Renal pelvis (tissue), 12 donors: ENCODE measurements at places on chromosomes 5 and 9. TPM values are rescaled to one million over a fixed set of nuclear protein-coding genes. Genes with fewer than 3 reads are reported as not detected.
A peak's percentile ranks its signal among the peaks of the same experiment; 100 is the strongest.

Gene ADAM19
- polyA plus RNA-seq = 11.1 TPM

Gene SHISAL2B
- not detected for polyA plus RNA-seq

Gene ADRA1B
- 3.6 TPM for polyA plus RNA-seq

GRCh38 chr5:122413722-122414121 lies 101.7 kb downstream of the SNCAIP start:
- DNase-seq = no peak

Gene HAVCR2
- polyA plus RNA-seq = 12.1 TPM

DNA sequence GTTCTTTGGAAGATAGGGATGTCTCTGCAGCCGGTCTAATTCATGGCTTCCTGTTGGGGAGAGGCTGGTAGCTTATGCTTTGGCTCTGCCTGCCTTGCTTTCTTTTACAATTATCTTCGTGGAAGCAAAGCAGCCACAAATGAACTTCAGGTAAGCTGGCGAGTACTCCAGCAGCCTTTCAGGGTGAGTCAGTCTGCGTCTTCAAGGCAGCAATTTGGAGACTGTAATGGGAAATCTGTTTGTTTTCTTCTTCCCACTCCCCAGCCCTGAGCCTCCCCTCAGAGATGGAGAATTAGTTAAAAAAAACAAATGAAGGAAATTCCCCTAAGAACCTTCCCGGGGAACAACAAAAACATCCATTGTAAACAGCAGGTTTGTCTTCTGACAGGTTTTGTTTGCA lies 100.1 kb downstream of the PSAT1 start:
- no peak for DNase-seq

DNA sequence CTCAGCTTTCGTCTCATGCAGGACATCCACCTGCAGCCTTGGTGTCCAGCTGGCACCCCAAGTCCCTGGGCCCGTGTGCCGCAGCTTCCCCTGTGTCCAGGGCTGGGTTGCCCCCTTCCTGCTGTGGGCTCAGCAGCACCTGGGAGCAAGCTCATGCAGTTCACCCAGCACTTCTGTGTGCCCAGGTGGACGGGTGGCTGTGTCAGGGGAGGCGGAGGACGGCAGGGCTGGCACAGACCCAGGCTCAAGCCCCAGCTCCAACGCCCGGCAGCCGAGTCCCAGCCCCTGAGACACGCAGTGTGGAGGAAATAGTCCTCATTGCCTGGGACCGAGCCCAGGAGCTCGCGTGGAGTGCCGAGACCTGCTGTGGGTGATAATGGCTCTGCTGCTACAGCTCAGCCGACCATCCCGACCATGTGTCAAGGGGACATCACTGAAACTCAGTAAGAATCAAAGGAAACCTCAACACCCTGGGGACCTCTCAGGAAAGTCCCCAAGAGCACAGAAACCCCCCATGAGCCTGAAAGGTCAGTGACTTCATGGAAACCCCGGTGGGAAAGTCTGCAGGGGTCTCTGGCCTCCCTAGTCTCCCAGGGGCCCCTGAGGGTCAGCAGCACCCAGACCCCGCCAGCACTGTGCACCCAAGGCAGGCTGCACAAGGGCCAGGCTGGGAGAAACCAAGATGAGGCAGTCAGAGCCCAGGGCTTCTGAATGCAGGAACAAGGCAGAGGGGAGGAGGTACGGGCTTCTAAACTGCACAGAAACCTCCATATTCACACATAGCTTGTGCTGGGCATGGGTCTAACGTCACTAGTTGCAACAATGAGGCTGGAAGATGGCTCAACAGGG lies 38.8 kb downstream of the LPCAT1 start:
- no peak for DNase-seq

Gene TLX3
- not detected for polyA plus RNA-seq

Gene TRIP13
- 13.6 TPM for polyA plus RNA-seq

DNA sequence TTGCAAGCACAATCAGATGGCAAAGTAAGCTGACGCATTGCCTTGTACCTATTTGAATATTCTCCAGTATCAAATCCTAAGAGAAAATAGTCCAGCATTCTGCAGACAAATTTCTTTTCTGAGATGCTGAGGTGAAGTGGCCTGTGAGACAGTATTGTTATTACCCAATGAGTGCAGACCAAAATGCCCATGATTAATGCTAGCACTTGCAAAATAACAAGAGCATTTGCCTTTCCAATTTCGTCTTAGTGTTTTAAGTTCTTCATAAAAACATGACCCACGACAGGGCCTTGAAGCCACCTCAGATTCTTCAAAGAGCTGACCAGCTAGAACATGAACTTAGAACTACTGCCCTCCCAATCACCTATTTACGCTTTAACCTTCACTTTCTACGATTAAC lies 2.6 kb upstream of the IQGAP2 start:
- DNase-seq = no peak

Gene C8G
- polyA plus RNA-seq = 0.83 TPM

GRCh38 chr5:170755679-170756456 lies 27.7 kb upstream of the GABRP start:
- DNase-seq = no peak

- peak; percentile 46 for DNase-seq
Observed at GRCh38 chr5:107670087-107670931, 428 bp downstream of the EFNA5 start.

GRCh38 chr5:146580237-146580636 lies 64.2 kb upstream of the GPR151 start:
- DNase-seq = no peak

DNA sequence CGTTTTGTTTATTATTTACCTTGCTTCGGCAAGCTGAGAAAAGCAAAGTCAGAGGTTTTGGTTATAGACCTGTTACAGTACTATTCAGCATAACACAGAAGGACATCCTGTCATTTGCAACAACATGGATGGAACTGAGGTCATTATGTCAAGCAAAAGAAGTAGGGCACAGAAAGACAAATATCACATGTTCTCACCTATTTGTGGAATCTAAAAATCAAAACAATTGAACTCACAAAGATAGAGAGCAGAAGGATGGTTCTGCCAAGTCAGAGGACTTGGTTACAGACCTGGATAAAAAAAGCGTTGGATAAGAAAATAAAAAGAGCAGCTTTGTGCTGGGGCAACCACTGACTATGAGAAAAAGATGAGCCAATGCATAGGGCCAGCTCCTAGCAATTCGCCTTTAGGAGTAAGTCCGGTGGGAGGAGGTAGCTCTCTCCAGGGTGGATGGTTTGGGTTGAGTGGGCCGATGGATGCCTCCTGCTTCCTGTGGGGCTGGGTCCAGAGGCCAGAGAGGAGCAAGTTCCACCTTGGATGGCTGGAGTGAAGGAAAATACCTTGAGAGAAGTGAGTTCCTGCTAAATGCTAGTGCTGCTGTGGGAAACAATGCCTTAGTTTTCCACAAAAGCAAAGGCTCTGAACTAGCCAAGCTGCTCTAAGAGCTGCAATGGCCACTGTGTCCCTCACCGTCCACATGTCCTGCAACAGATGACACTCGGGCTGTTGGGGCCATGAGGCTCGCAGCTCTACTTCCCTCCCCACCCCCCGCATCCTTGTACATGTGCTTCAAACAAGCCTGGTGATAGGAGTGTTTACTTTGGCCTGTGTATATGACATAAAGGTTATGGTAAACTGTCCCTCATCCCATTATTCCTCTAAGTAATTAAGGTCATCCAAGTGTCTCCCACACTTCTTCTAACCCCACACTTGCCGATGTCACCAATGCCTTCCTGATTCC lies 38.4 kb downstream of the ACOT12 start:
- DNase-seq = no peak

Gene MCTP1
- 7.8 TPM for polyA plus RNA-seq

GRCh38 chr5:6115852-6116251 lies 262.5 kb downstream of the MED10 start:
- DNase-seq = no peak

Gene RPL35
- polyA plus RNA-seq = 1,078 TPM

Gene GFI1B
- polyA plus RNA-seq = 0.78 TPM

- peak; percentile 76 for DNase-seq
Observed at GRCh38 chr5:61330845-61331406, 1.1 kb upstream of the ZSWIM6 start.

Gene DOK3
- polyA plus RNA-seq = 7.1 TPM

Gene SH3TC2
- 0.68 TPM for polyA plus RNA-seq

Gene SHLD3
- polyA plus RNA-seq = 3.5 TPM

GRCh38 chr9:108258640-108259039 lies 597.1 kb downstream of the ACTL7B start:
- no peak for DNase-seq

DNA sequence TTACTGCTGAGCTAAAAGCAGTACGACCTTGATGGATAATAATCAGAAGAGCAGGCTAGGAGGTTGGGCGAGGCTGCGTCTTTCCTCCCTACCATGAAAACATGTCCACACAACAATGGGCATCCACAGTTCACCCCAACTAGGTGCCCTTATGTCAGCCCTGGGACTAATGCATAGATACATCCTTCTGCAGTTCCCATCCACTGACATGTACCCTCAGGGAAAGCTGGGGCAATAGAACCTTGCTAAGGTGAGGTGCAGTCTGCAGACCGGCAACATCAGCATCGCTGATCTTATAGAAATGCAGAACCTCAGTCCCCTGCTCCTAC lies 697 bp upstream of the PRUNE2 start:
- no peak for DNase-seq

Gene GRIA1
- polyA plus RNA-seq = 3.1 TPM

DNA sequence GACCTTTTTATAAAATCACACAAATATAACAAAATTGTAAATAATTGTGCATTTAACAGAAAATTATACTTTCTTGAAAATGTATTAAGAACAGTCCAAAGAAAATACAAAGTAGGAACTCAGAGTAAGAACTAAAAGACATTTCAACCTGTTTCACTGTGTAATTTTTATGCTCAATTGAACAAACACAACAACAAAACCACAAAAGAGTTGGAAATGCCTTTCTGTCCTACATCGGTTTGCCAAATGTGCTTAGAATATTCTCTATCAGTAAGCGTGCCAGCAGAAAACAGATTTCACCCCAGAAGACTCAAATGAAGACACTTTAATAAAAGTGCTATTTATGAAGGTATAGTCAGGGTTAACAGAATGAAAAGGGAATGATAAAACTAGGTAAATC lies 592.1 kb downstream of the PRELID2 start:
- DNase-seq = no peak

DNA sequence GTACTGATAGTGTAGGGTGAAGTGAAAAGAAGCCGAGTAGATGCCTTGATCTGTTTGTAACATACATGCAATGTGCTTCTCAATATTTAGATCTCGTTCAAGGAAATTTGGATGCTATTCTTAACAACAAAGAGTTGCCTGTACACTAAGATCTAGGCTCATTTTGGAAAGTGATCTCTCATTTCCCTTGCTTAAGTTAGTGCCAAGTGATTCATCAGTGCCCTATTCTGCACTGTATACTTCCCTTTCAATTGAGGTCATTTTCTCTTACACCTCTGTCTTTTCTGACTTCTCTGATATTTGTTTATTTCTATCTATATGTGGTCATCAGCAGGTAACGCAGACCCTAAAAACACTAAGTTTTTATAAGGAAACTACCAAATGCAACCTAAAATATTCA lies 528.6 kb upstream of the PTPRD start:
- DNase-seq = no peak

DNA sequence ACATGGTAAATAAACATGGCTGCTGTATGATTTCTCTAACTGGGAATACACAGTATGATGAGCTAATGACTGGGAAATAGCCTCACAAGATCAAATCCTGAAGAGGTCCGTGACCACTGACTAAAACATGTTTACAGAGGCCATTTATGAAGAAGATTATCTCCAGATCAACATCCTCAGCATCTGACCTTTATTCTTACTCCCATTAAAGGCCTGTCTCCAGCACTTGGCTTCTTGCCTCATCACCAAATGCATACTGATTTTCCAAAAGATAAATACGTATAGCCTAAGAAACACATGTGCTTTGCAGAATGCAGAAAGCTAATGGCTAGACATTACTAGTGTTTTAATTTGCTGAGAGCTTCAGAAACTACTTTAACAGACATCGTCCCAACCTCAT lies 108.0 kb upstream of the TSLP start:
- DNase-seq = no peak
